KBM-7 (cell line): ENCODE measurements at places on chromosomes 16 and 17.

DNA sequence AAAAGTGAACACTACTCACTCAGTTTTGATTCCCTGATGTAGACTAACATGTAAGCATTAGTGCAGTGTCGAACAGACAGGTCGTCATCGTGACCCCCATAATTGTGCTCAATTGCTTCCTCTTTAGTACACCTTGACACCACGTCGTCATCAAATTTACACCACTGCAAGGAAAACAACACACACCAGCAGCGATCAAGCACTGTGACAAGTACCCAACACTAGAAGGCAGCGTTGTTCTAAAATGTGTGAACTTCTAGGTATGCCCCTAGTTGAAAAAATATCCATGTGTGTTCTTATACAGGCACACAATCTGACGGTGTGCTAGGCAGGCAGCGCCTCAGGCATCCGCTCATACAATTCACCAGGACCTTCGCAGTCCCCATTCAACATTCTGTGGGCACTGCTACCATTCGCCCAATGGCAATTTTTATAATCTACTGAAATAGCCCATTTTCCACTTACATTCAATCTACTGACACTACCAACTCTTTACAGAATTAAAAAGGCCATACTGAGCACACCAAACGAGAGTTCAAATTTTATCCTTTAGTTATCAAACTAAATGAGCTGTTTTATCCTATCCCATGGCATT, 23.1 kb downstream of the LITAFD start:
- peak; percentile 75 for DNase-seq

DNA sequence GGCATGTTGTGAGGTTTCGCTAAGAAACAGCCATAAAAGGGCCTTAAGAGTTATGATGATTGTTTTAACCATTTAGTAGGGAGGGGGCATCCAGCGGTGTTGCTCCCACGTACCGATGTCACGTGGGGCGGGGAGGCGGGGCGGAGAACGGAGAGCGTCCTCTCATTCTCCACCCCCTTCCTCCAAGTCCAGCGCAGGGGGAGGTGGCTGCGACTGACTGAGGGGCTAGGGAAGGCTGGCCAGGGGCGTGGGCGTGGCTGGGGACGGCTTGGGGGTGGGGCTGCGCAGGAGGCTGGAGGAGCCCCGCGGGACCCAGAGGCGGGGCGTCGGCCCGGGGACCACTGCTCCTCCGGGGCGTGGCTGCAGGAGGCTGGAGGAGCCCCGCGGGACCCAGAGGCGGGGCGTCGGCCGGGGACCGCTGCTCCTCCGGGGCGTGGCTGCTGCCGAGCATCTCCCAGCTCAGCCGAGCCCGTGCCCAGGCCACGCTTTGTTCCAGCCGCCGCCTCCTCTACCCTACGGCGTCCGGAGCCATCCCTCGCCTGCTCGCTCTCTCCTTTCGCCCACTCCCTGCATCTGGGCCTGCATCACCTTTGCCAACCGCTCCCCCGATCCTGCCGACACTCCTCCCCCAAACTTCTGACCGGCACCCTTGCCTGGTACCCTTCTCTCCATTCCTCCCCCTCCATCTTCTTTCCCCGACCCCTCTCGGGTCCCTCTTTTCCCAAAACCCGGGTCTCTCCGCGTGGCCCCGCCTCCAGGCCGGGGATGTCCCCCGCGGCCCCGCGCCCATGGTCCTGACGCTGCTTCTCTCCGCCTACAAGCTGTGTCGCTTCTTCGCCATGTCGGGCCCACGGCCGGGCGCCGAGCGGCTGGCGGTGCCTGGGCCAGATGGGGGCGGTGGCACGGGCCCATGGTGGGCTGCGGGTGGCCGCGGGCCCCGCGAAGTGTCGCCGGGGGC, at the start of gene SARM1:
Gene SARM1 (plus strand): TSS at position 450 of the 958 bp plus-strand sequence. CDS start 339 bp downstream, at position 789.
- DNase-seq: no peak

DNA sequence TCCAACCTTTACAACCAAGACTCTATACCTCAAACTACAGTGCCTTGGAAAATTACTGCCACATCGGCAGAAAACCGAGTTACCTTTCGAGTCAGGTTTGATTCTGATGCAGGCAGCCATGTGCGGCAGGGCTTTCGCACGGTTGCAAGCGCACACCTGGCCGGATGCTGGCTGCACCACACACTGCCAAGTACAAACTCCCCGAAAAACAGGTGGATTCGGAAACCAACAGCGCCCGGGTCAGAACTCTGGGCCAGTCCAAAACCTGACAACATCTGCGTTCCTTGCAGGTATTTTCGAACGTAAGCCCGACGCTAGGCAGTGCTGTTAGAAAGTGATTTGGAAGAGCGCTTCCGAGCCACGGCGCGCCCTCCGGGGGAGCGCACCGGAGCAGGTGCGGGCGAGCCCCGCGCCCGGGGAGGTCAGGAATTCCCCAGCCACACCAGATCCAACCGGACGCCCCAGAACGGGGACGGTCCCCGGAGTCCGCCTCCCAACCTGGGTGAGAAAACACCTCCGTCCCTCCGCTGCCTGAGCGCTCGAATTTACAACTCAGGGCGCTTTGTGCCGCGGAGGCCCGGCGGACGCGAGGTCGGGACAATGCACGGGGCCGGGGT, 1.2 kb downstream of the USP7 start:
- no peak for DNase-seq

GRCh38 chr16:55622930-55623561, 32.7 kb upstream of the SLC6A2 start:
- DNase-seq: no peak

- DNase-seq: no peak
Observed at GRCh38 chr17:69912805-69913204, 162.2 kb upstream of the KCNJ16 start.

DNA sequence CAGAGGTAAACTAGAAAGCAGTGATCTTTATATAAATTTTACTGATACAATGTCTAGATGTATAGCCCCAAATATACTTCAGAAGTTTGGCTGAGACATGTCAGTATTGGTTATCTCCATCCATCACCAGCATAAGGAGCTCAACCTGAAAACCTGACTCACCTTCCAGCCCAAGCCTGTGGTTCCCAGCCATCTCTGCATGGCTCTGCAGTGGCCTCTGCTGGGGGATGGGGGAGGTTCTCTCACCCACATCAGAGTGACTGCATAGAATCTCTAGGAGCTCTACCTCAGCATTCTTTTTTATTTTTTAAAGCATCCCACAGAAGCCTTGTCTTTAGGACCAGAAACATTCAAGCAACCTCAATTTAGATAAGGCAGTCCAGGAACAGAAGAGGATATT, 27.3 kb downstream of the USP7 start:
- DNase-seq: peak; percentile 47

DNA sequence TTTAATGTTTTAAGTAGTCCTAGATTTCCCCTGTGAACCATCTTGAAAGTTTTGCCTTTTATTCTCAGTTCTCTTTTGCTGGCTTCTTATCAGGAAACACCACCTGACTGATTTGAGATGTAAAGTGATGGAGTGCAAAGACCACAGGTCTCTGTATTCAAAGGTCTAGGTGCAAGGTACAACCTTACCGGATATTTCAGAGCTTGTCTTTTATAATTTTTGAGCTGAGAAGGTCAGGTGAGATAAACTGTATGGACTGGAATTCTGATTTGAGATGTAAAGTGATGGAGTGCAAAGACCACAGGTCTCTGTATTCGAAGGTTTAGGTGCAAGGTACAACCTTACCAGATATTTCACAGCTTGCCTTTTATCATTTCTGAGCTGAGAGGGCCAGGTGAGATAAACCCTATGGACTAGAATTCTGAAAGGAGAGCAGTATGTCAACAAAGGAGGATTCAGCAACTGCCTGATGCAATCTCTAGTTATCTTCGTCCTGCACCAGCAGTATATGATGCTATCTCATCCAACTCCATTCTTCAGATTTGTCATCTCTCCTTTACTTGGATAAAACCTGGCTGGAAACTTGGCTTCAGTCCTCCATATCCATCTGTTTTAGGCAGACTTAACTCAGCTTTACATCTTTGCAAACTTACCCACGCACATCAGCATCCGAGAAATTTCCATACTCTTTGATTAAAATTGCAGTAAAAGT, 64.3 kb downstream of the CENPV start:
- no peak for DNase-seq

DNA sequence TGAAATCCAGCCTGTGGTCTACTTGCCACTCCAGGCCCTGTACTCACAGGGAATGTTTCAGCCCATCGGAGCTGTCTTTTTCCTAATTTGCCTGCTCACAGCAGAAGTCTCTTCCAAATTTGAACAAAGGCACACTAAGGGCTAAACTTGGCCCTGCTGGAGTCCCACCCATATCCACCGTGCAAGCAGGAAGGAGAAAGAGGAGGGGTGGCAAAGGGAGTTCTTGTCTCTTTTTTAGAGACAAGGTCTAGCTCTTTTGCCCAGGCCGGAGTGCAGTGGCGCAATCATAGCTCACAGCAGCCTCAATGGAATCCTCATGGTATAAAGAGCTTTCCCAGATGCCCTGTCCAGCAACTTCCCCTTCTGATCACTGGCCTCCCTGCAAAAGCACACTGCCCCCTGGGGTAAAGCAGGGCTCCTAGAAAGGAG, 2.7 kb upstream of the PRM1 start:
- DNase-seq: peak; percentile 31

- peak; percentile 91 for DNase-seq
Observed at GRCh38 chr17:48026502-48027321, 10.9 kb downstream of the COPZ2 start.

DNA sequence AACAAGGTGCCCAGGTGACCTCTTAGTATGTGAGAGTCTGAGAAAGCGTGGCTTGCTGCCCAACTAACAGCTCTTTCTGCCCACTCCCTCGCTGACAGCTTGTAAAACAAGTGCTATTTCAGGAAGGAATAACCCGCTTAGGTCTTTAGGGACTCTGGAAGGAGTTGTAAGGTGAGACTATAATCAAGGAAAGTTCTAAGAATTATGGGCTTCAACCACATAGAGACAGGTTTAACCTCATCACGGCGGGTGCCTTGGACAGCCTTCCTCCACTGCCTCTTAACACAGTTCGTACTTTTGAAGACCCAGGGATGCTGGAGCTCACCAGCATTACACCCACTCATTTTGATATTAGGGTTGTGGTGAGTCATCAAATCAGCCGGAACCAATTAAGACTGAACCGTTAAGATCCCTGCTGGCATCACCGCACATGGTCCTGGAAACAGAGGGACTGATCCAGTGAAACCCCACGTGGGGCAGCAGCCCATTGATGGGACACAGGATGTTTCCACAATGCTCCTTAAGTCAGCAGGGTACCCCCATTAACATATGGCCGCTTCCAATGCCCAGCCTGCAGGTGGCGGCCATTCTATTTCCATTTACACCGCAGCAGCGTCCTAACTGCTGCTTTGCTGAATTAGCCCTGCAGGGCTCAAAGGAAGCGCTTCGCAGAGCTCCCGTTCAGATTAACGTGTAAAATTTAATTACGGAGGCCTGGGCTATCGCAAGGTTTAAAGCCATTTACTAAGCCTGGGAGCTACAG, 176.6 kb upstream of the SDK2 start:
- DNase-seq: no peak

GRCh38 chr17:65917560-65917959, 274.4 kb downstream of the CEP112 start:
- DNase-seq: no peak

GRCh38 chr17:76115138-76115754, 11.7 kb upstream of the EXOC7 start:
- no peak for DNase-seq

GRCh38 chr17:22268214-22268911, 576.0 kb downstream of the KCNJ18 start:
- DNase-seq: no peak

DNA sequence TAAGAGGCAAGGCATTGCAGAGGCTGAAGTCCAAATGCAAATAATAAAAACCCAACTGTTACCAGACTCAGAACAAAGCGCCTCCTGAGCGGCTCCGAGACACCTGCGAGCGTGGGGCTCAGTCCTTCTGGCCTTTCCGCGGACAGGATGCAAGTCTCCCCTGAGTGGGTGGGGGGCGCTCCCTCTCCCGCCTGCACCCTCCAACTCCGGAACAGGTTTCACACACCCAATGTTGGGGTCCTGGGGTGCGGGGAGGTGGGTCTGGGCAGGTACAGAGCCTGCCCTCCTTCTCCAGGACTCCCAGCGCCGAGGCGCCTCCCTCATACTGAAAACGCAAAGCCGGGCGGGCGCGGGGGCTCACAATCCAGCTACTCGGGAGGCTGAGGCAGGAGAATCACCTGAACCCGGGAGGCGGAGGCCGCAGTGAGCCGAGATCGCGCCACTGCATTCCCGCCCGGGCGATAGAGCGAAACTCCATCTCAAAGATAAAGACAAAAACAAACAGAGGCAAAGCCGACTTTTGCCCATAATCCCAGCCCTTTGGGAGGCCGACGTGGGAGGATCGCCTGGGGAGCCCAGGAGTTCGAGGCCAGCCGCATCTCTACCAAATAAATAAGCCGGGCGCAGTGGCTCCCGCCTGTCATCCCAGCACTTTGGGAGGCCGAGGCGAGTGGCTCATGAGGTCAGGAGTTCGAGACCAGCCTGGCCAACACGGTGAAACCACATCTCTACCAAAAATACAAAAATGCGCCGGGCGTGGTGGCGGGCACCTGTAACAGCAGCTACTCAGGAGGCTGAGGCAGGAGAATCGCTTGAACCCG, 893 bp downstream of the GINS2 start:
- DNase-seq: no peak

DNA sequence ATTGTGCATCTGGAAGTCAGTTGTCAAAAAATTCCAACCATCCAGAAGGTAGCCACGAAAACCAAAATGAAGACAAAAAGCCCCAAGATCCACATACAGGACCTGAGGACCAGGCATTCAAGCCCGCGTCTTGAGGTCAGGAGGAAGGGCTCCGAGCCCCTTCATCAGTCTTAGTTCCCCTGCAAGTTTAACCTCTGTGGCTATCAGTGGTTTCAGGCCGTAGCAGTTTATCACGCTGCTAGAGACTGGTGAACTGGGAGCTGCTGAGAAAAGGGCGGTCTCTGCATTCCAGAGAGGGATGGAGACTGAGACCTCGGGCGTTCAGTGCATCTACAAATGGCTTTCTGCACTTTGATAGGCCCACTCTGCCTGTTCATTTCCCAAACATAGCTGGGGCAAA, 70.6 kb downstream of the IRF8 start:
- DNase-seq: no peak

- DNase-seq: no peak
Observed at GRCh38 chr17:15264542-15264941, 584 bp downstream of the PMP22 start.

GRCh38 chr17:81837641-81838040, 2.8 kb upstream of the PPP1R27 start:
- peak; percentile 52 for DNase-seq
